ENCODE measurements at places on chromosomes 1 and 21.

GRCh38 chr1:100722221-100722620 lies 2.7 kb downstream of the VCAM1 start:
- DNase-seq: no peak

- no peak for DNase-seq
These were observed 159.8 kb upstream of the USP24 start for GRCh38 chr1:55374801-55375616.

- no peak for DNase-seq
These were observed 24.0 kb downstream of the URB2 start for GRCh38 chr1:229650045-229650444.

- DNase-seq: no peak
These were observed 87.8 kb upstream of the MAP1LC3C start for GRCh38 chr1:242086706-242087105.

DNA sequence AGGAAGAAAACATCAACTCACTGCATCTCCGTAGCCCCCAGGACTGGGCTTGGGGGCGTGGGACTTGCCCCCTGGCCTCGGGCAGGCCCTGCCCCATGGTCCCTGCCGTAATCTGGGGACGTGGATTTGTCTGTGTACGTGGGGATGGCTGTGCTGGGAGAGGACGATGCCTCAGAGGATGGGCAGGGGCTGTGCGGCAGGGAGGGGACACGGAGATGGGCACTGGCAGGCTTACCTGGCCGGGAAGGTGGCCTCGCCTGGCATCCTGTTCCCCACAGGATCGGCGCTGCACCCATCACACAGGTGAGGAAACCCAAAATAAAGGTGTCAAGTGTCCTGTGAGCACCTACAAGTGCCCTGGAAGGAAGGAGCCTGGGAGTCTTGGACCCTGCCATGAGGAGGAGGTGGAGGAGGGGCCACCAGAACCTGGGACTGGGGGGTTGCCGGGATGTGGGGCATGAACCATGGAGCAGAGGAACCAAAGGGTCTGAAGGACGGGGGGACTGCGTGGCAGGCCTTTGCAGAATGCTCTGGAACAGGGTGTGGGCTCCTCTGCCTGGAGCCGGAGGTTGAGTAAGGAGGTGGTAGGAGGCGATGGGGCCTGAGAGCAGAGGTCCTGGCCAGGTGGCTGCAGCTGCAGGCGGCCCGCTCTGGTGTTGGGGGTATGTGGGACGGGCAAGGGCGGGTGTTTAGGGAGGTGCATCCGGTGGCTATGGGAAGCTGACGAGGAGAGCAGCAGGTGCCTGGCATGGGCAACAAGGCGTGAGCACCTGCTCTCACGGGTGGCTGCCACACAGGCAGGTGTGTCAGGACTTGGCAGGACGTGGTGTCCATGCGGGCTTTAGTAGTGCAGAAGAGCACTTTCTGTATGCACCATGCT lies 27.8 kb upstream of the LRRC3 start:
- no peak for DNase-seq

GRCh38 chr1:8330271-8331125 lies 12.6 kb downstream of the SLC45A1 start:
- no peak for DNase-seq

Data from BJ (cell line).